ENCODE measurements at places on chromosomes 1 and 21.
A peak's percentile ranks its signal among the peaks of the same experiment; 100 is the strongest.

DNA sequence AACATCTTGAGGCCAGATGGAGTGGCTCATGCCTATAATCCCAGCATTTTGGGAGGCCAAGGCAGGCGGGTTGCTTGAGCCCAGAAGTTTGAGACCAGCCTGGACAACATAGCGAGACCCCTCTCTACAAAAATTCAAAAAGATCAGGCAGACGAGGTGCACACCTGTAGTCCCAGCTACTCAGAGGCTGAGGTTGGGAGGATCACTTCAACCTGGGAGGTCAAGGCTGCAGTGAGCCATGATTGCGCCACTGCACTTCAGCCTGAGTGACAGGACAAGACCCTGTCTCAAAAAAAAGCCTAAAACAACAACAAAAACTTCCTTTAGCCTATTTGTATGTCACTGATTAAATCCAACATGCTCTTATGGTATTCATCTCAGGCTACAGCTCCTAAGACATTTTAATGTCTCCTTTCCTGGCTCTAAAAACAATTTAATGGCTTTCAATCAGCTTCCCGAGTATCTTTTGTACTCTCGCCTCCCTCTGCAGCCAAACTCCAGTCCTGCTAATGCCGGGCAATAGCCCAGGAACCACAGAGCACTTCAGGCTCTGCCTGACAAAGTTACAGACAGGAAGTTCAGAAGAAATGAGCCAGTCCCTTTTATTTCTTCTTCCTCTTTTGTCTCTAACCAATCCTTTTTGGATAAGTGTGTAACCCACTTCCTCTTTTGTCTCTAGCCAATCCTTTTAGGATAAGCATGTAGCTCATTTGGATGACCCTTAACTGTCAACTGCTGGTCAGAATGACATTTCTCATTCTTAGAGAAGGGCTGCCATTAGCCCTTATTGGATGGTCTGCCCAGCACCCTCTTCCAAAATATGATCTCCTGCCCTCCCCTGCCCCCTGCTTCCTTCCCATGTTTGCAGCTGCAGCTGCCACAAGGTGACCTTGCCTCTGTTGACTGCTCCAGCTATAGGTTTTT, 6.6 kb upstream of the DOP1B start:
- DNase-seq, result peak; percentile 68

- DNase-seq, result no peak
Observed at GRCh38 chr1:84883286-84883685, 9.7 kb downstream of the LPAR3 start.

DNA sequence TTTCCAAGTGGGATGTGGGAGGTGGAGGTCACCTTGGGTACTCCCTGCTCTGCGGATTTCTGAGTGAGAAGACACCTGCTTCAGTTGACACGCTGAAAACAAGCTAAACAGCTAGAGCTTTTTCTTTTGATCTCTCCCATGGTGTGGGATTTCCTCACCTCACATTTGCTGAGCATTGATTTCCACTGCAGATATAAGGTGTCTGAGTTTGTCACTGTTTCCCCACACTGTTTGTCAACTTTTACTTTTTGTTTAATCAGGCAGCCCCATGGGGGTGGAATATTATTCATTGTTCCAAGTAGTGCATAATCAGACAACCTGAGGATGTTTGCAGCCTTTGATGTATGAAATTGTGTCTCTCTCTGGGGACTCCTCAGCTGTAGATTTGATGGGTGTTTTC, 49.5 kb downstream of the FASLG start:
- no peak for DNase-seq

GRCh38 chr1:206713910-206714312, 29.2 kb downstream of the MAPKAPK2 start:
- DNase-seq, result no peak

GRCh38 chr1:167563579-167564246, 10.2 kb upstream of the CREG1 start:
- no peak for DNase-seq

GRCh38 chr1:40039245-40039756, 1.2 kb upstream of the CAP1 start:
- DNase-seq, result peak; percentile 78

- DNase-seq, result no peak
Observed at GRCh38 chr1:4219826-4220225, 319.8 kb upstream of the C1orf174 start.

GRCh38 chr1:110605901-110606656, at the start of gene KCNA2:
Gene KCNA2, minus strand, starts transcription at chr1:110606358. Its CDS starts 1,576 bp downstream, at chr1:110604782.
- peak; percentile 77 for DNase-seq

DNA sequence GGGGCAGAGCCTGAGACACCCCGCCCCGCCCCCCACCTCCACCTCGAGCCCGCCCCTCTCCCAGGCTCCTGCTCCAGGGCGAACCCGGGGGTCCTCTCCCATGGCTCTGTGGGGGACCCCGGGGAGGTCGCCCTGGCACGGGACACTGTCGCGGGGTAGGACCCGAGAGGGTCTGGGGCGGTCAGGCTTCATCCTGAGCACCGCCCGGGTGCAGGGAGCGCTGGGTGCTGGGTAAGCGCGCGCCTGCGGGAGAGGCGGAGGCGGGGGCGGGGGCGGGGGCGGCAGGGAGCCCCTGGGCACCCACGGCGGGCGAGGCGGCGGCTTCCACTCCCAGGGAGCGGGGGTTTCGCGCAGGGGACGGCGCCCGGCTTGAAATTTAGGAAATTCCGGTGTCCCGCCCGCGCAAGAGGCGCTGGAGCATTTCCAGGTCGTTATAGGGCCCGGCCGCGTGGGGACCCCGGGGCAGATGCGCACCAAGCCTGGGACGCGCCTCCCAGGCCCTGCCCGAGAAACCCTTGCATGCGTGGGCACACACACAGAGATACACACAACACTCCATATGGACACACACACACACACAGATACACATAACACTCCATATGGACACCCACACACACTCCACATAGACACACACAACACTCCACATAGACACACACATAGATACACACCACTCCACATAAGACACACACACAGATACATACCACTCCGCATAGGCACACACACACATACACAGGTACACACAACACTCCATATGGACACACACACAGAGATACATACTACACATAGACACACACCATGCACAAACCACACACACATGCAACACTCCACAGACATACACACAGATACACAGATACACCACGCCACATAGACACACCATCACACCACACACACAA, 48.7 kb upstream of the SLC19A1 start:
- DNase-seq, result no peak

GRCh38 chr1:157004327-157004726, 41.2 kb downstream of the ARHGEF11 start:
- DNase-seq, result no peak

- no peak for DNase-seq
Observed at GRCh38 chr1:77511440-77511840, 171.0 kb downstream of the ZZZ3 start.

- no peak for DNase-seq
Observed at GRCh38 chr21:31162827-31163226, 124.6 kb upstream of the KRTAP19-8 start.

- no peak for DNase-seq
Observed at GRCh38 chr1:156281693-156282478, 739 bp downstream of the SMG5 start.

- peak; percentile 28 for DNase-seq
Observed at GRCh38 chr1:28926629-28927265, 12.4 kb downstream of the EPB41 start.

DNA sequence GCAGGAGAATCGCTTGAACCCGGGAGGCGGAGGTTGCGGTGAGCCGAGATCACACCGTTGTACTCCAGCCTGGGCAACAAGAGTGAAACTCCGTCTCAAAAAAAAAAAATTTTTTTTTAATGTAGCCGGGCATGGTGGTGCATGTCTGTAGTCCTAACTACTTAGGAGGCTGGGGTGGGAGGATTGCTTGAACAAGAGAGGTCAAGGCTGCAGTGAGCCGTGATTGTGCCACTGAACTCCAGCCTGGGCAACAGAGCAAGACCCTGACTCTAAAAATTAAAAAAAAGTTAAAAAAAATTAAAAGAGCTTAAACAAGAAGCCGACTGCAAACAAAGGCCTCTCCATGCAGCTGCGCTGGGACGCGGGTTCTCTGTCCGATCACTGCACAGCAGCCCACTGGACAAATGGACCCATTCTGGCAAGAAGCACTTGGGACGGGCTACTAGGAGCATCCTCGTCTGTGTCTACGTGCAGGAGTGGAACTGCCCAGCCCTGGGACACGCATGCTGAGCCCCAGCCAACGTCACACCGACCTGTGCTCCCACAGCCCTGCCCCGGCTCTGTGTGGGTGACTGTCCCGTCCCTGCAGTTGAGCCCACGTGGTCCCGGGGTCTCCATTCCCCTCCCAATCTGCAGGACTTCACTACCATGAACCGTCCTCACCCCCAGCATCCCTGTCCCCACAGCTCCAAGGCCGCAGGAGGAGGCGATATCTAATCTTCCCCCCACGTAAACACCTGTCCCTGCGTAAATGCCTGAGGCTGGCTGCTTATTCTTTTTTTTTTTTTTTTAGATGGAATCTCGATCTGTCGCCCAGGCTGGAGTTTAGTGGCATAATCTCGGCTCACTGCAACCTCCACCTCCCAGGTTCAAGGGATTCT, 12.3 kb downstream of the SLC35E2B start:
- DNase-seq, result no peak

DNA sequence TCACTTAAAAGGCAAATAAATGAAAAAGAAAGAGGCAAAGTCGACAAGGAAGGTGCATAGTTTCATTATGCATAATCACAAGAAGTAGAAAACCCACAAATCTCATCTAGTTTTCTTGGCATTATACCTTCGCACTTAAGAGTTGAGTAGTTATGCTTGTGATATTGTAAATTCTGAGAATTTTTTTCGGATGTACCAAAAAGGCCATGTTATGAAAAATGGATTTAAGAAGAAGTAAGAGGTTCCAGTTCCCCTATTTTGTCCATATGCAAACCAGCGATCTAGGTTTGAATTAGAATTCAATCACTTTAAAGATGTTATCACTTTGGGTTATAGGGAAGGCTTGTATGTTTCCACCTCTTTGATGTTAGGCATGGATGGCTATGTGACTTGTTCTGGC, 7.9 kb upstream of the ERICH3 start:
- no peak for DNase-seq

DNA sequence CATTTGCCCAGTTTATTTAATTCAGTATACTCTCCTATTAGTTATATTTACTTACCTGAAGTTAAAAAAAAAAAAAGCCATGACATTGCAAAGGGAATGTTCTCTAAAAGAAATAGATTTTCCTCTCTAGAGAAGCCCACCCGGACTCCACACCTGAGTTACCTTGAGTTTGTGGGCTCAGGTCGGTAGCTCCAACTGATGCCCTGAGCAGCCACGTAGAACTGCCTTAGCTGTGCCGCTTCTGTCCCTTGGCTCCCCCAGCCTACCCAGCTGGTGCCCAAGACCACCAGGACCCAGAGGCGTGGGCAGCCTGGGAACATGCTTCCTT, 250 bp downstream of the F5 start:
- no peak for DNase-seq

- DNase-seq, result no peak
Observed at GRCh38 chr1:243715285-243715684, 134.8 kb downstream of the AKT3 start.

DNA sequence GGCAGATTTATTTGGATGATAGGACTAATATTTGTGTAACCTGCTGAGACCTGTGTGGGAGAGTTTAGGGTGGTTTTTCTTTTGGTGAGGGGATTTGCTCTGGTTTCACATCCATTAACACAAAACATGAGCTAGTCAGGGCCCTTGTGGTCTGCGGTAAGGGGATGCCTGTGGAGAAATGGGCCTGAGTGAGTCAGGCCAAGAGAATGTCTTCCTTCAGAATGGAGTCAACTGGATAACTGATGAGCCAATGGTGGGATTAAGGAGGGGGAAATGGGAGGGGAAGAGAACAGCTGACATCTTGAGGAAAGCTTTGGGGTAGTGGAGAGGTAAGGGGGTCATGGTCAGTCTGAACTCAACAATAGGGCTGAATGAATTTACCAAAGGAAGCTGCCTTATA, 13.9 kb downstream of the WNT2B start:
- DNase-seq, result no peak

- no peak for DNase-seq
Observed at GRCh38 chr21:17732306-17732705, 86.8 kb downstream of the C21orf91 start.

DNA sequence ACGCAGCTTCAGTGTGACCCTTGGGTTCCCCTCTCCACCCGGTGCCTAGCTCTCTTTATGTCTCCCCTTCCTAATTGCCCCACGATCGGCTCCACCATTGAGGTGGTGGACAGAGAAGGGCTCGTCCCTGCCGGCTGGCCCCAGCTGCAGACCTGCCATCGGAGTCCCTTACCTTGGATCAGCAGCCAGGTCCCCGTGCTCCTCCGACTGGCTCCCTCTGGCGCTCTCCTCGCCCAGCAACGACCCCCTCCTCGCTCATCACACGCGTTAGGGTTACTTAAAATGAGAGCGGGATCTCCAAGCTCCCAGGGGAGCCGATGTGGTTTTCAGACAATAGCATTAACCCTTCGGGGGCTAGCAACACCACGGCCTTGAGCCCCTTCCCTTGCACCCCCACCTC, 8.1 kb upstream of the ETV3L start:
- DNase-seq, result no peak

GRCh38 chr21:42527489-42528158, 14.0 kb downstream of the SLC37A1 start:
- no peak for DNase-seq

GRCh38 chr1:104018922-104019674, 269.4 kb downstream of the AMY1C start:
- DNase-seq, result no peak

DNA sequence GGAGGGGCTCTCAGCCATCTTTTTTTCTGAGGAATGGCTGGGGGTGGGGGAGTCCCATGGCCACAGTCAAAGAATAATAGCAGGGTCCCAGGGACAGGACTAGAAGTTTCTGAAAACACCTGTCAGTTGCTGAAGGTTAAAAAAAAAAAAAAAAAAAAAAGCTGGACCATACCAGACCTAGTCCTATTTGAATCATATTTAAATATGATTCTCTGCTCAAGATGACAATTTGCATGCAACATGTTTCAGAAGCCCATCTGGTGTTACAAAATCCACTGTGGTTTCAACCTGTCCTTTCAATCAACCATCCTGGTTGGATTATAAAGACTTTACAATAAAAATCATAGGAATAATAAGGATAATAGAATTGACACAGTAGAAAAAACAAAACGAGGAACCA, 153.7 kb downstream of the TENT5C start:
- no peak for DNase-seq

DNA sequence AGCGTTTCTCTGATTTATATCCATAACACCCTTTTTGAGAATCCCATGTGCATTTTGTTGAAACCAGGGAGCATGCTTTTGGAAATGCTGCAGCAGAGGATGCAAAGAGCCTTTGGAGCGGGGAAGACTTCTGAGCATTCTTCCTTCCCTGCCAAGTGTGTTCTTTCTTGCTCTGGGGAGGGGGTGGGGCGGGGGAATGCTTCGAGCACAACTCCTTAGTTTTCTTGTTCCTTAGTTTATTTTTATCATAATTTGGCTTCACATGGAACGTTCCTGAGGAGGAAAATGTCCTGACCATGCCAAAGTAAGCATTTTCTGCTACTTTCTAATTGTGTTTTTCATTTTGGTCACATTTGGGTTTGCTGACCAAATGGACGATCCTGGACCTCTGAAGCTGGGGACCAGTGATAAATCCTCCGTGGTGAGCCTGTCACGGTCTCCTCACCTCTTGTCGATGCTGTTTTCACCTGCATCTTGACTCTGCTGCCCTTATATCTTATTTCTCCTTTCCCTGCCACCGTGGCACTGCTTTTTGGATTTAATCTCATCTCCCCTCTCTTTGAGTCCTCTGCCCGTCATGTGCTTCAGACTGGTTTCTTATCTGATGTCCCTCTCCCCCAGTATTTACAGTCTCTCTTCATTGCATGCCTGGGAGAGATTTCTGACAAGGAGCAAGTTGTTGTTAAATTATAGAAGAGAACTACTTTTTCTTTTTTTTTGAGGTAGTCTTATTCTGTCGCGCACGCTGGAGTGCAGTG, 2.4 kb downstream of the CTPS1 start:
- DNase-seq, result peak; percentile 19
